ENCODE measurements at places on chromosomes 16 and 17. TPM values are rescaled to one million over a fixed set of nuclear protein-coding genes. Genes with fewer than 3 reads are reported as not detected.

Gene CCL18
- not detected for total RNA-seq

Gene DNAJA2
- total RNA-seq, result 86.8 TPM

Gene CD300H
- not detected for total RNA-seq

Gene SEC14L1
- 31.5 TPM for total RNA-seq

Gene TMEM238L
- not detected for total RNA-seq

Gene MILR1
- total RNA-seq, result not detected

Gene KRT16
- total RNA-seq, result not detected

Gene IKZF3
- total RNA-seq, result under 0.01 TPM

Gene OSGIN1
- 1.7 TPM for total RNA-seq

Gene TEKT5
- not detected for total RNA-seq

Gene PEX12
- total RNA-seq, result 4.8 TPM

Gene SDR42E1
- total RNA-seq, result not detected

Gene OTOA
- not detected for total RNA-seq

Gene FTSJ3
- total RNA-seq, result 68.9 TPM

Gene PLK1
- total RNA-seq, result 72.9 TPM

Gene SECTM1
- total RNA-seq, result 5.3 TPM

Gene ARHGDIG
- total RNA-seq, result not detected

Gene RNF213
- 49.8 TPM for total RNA-seq

Gene ERI2
- total RNA-seq, result 47.4 TPM

Gene TRPV3
- not detected for total RNA-seq

Gene KRTAP2-1
- total RNA-seq, result not detected

Gene KRTAP2-3
- not detected for total RNA-seq

Gene CIBAR2
- not detected for total RNA-seq

Gene SLFN14
- not detected for total RNA-seq

Gene SERPINF2
- total RNA-seq, result not detected

Gene CDC27
- total RNA-seq, result 136 TPM

Gene CCL22
- total RNA-seq, result not detected

Gene NRN1L
- not detected for total RNA-seq

Gene MYH1
- total RNA-seq, result not detected

Gene CCL8
- total RNA-seq, result not detected

Gene GPR179
- total RNA-seq, result not detected
